Activated naive CD4-positive, alpha-beta T cell treated with anti-CD3 and anti-CD28 coated beads for 36 hours (primary cell): ENCODE measurements at places on chromosomes 4 and X.

DNA sequence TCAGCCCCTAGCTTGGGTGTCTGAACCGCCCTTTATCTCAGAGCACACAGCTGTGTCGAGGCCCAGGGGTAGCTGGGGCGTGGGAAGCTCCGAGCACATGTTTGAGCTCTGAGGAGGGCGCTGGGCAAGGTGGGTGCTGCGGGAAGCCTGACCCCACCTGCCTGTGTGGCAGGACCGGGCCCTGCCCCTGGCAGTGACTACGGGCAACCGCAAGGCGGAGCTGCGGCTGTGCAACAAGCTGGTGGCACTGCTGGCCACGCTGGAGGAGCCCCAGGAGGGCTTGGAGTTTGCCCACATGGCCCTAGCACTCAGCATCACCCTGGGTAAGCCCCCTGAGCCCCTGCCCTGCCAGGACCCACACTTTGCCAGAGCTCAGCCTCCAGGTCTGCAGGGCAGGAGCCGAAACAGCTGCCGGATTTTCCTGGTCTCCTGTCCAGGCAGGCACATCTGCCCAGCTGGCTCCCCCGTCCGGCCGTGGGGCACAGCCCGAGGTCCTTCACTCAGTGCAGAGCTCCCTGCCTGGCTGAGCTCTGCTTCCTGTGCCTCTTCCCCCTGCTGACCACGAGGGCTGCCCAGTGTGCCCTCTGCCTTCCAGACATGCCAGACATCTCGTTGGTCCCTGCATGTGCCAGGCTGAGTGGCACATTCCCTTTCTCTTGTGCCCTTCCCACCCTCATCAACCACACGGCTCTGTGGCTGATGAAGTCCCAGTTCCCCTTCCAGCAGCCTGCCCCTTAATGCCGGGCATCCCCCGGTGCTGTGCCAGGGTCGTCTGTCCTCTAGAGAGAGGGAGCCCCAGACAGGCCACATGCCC lies 33.2 kb upstream of the HTRA3 start:
- H3K4me1 ChIP-seq, result no peaks in the 10 kb centered on the region
- no peak overlapping the region for H3K4me3 ChIP-seq
- H3K27me3 ChIP-seq, result no peaks in the 10 kb centered on the region

DNA sequence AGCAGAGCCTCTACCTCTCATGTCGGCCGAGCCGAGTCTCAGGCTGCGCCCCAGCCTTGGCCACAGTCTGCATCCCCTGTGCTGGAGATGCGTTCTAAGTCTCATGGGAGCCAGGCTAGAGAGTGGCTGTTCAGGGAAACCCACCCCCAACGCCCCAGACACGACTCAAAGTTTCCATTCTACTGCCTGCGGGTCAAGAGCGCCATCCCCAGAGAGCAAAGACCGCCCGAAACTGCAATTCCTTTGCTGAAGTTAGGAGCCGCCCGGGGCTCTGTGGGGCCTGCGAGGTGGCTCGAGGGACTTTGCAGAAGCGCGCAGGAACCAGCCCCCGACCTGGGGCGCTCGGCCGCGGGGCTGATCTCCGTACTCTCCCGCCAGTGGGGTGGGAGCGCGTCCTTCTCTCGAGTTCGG lies 10.0 kb upstream of the ELF4 start:
- no peaks in the 10 kb centered on the region for H3K27me3 ChIP-seq
- peak overlapping the region; percentile 61 for H3K4me3 ChIP-seq
- peaks cover 2% of the 10 kb centered on the region for H3K36me3 ChIP-seq
- DNase-seq, result peak; percentile 44
- peaks cover 15% of the 10 kb centered on the region for H3K4me1 ChIP-seq
- peak overlapping the region; percentile 30 for H3K27ac ChIP-seq

- no peak for DNase-seq
- no peak overlapping the region for H3K4me3 ChIP-seq
- no peak overlapping the region for H3K27ac ChIP-seq
- peaks cover 9% of the 10 kb centered on the region for H3K4me1 ChIP-seq
- H3K27me3 ChIP-seq, result no peaks in the 10 kb centered on the region
Observed at GRCh38 chr4:86994686-86995085, 59.9 kb downstream of the AFF1 start.

- no peak overlapping the region for H3K4me3 ChIP-seq
- no peak overlapping the region for H3K27ac ChIP-seq
Observed at GRCh38 chr4:95232358-95233156, 316.2 kb downstream of the UNC5C start.

GRCh38 chr4:83646538-83647239 lies 110.8 kb downstream of the GPAT3 start:
- H3K27ac ChIP-seq, result no peak overlapping the region
- H3K4me1 ChIP-seq, result peaks cover 3% of the 10 kb centered on the region

DNA sequence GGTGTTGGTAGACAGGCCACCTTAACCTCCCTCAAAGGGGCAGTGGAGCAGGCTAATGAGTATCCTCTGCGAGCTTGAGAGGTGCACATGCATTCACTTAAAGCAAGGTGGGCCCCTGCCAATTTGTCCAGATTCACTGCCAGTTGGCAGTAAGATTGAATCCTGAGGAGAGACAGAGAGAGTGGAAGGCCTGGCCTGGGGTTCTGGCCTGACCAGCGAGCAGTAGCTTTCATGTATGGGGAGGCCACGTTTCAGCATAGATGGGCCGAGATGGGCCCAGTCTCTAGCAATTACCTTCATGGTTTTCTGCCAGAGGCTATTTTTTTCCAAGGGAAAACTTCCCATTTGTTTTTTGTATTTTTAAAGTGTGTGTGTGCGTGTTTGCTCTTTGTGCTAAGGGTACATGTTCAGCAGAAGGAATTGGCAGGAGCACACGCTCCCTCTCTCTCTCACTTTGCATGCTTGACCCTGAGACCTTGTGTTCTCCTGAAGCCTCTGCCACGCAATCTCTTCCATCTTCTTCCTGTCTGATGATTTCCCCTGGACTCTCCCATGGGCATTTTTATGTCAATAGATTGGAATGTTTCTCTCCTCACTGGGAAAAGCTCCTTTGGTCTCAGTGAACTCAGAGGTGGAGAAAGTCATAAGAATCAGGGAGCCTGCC lies 215.8 kb upstream of the SFRP2 start:
- no peaks in the 10 kb centered on the region for H3K4me1 ChIP-seq
- H3K27me3 ChIP-seq, result peaks cover 5% of the 10 kb centered on the region
- no peak overlapping the region for H3K4me3 ChIP-seq
- H3K36me3 ChIP-seq, result no peaks in the 10 kb centered on the region

- H3K4me1 ChIP-seq, result no peaks in the 10 kb centered on the region
- H3K27me3 ChIP-seq, result no peaks in the 10 kb centered on the region
- no peaks in the 10 kb centered on the region for H3K36me3 ChIP-seq
Observed at GRCh38 chr4:59583845-59584568, 1616.1 kb upstream of the ADGRL3 start.

- DNase-seq, result no peak
- H3K4me3 ChIP-seq, result peak overlapping the region; percentile 50
- H3K27me3 ChIP-seq, result peaks cover 2% of the 10 kb centered on the region
Observed at GRCh38 chrX:40108162-40108958, 10.6 kb upstream of the BCOR start.

DNA sequence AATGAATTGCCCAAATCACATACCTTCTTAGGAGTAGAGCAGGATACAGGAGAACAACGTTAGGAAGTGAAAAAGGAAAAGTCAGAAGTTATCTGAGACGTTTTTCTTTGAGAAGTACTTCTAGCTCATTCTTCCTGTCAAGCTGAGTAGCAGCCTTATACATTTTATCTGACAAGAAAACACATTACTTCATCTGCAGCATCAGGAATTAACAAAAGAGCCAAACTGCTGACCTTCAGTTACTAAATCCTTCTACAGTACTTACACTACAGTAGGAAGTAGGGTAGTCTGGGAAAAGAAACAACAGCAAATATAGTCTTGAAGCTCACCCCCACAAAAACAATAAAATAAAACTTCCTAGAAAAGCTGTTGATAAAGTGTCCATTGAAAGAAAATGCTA lies 57.0 kb downstream of the ATP11C start:
- H3K4me1 ChIP-seq, result peaks cover 7% of the 10 kb centered on the region
- peaks cover 11% of the 10 kb centered on the region for H3K36me3 ChIP-seq
- no peaks in the 10 kb centered on the region for H3K27me3 ChIP-seq
- DNase-seq, result no peak

- no peaks in the 10 kb centered on the region for H3K27me3 ChIP-seq
- H3K36me3 ChIP-seq, result peaks cover 50% of the 10 kb centered on the region
- no peak overlapping the region for H3K27ac ChIP-seq
- H3K4me1 ChIP-seq, result peaks cover 24% of the 10 kb centered on the region
- H3K4me3 ChIP-seq, result no peak overlapping the region
- DNase-seq, result no peak
Observed at GRCh38 chr4:105170711-105171110, 24.0 kb downstream of the TET2 start.

DNA sequence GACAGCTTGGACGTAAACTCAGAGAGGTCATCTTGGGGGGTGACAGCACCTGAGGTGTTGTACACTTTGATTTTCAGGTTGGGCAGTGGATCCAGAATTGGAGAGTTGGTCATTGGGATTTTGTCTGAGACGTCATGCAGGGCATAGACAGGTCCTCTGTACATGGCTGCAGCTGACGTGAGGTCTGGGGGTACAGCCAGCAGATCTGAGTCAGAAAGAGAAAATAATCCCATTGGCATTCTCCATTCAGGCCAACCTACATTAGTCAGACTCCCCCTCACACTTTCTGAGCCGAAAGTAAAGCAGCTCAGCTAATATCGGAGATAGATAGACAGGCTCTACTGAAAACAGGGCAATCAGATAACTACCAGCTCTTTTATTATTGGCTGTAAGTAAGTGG lies 329.7 kb downstream of the UNC5C start:
- DNase-seq, result no peak
- no peaks in the 10 kb centered on the region for H3K4me1 ChIP-seq
- H3K4me3 ChIP-seq, result no peak overlapping the region
- no peak overlapping the region for H3K27ac ChIP-seq
- peaks cover 2% of the 10 kb centered on the region for H3K27me3 ChIP-seq

GRCh38 chr4:40227284-40227683 lies 30.5 kb downstream of the RHOH start:
- peak overlapping the region; percentile 38 for H3K4me3 ChIP-seq
- H3K27me3 ChIP-seq, result no peaks in the 10 kb centered on the region
- peak; percentile 84 for DNase-seq

GRCh38 chrX:15465896-15466651 lies 27.1 kb downstream of the PIR start:
- peaks cover 3% of the 10 kb centered on the region for H3K4me1 ChIP-seq
- peak; percentile 5 for DNase-seq
- H3K27ac ChIP-seq, result no peak overlapping the region
- H3K36me3 ChIP-seq, result no peaks in the 10 kb centered on the region
- no peaks in the 10 kb centered on the region for H3K27me3 ChIP-seq

DNA sequence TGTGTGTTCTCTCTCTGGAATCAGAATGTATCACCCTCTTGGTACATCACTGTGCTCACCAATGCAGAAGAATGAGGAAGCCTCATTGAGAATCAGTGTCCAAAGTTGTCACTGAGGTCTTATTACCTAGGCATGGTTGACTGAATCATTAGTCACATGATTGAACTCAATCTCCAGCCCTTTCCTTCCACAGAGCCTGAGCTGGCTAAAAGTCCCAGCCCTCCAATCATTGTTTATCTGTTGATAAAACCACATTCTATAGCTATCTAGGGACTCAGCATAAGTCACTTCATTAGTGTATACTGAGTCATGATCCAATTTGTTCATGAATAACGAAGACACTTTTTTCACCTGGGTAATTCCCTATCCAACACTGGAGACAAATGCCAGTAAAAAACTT lies 396.8 kb downstream of the TRAM1L1 start:
- no peaks in the 10 kb centered on the region for H3K36me3 ChIP-seq
- H3K4me1 ChIP-seq, result no peaks in the 10 kb centered on the region
- H3K27me3 ChIP-seq, result no peaks in the 10 kb centered on the region
- H3K4me3 ChIP-seq, result no peak overlapping the region

- DNase-seq, result no peak
- H3K4me1 ChIP-seq, result no peaks in the 10 kb centered on the region
- no peaks in the 10 kb centered on the region for H3K27me3 ChIP-seq
- no peak overlapping the region for H3K27ac ChIP-seq
Observed at GRCh38 chrX:115896362-115896761, 274.2 kb upstream of the AGTR2 start.

DNA sequence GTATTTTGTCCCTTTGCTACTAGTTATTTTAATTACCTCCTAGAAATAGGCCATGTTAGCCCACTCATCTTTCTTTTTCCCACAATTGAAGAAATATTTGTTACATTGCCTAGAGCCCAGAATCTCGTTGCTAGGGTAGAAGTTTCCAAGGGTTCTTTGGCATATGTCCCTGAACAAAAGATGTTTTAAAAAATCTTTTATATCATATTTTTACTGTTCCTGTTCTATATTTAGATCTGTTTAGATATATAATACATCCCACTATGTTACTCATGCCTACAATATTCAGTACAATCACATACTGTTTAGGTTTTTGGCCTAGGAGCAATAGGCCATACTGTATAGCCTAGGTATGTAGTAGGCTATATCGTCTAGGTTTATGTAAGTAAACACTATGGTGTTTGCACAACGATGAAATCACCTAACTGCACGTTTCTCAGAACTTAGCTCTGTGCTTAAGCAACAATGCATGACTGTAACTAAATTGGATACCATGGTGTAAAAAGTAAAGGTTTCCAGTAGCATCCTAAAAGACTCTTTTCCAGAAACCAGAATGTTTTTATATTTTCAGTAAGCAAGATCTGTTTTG lies 236.0 kb upstream of the SLIT2 start:
- DNase-seq, result no peak
- no peaks in the 10 kb centered on the region for H3K27me3 ChIP-seq
- H3K4me3 ChIP-seq, result no peak overlapping the region
- no peaks in the 10 kb centered on the region for H3K4me1 ChIP-seq
- H3K36me3 ChIP-seq, result no peaks in the 10 kb centered on the region

DNA sequence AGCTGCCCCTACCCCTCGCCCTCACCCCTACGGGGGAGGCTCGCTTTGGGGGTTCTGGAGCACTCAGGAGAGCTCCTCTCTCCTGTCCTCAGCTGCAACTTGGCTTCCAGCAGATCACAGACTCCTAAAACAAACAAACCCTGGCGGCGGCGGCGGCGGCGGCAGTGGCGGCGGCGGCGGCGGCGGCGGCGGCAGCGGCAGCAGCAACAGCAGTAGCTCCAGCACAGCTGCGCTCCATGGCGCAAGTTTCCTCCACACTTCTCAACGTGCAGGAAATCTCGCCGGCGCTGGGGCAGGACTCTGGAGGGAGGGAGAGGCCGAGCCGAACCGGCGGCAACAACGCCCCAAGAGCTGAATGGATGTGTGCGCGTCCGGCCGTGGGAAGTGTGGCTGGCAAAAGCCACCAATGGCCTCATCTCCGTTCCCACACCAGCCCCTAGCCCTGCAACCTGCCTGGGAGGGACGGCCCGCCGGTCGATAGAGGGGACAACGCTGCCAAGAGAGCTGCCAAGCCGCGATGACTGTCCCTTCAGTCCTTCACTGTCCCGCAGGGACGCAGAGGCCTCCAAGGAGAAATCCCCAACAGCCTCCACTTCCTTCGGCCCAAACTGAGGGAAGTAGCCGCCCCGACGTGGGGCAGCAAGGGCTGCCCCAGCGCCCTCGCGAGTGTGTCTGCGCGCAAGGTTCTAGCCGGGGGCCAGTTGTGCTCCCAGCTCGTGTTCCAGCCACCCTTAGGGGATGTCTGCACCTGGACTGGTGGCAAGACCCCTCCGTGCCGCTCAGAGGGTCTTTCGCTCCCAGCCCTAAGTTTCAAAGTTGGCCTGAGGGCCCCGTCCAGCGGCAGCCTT lies 775 bp downstream of the SHROOM4 start:
- H3K36me3 ChIP-seq, result no peaks in the 10 kb centered on the region
- no peak overlapping the region for H3K27ac ChIP-seq
- H3K4me1 ChIP-seq, result peaks cover 7% of the 10 kb centered on the region
- peak; percentile 6 for DNase-seq
- H3K27me3 ChIP-seq, result peaks cover 38% of the 10 kb centered on the region
